ENCODE measurements at places on chromosomes 12 and 14.

GRCh38 chr12:98280152-98280551, 235.2 kb upstream of the TMPO start:
- no peak for DNase-seq

GRCh38 chr14:103699261-103699661, 16.0 kb downstream of the XRCC3 start:
- no peak for DNase-seq

DNA sequence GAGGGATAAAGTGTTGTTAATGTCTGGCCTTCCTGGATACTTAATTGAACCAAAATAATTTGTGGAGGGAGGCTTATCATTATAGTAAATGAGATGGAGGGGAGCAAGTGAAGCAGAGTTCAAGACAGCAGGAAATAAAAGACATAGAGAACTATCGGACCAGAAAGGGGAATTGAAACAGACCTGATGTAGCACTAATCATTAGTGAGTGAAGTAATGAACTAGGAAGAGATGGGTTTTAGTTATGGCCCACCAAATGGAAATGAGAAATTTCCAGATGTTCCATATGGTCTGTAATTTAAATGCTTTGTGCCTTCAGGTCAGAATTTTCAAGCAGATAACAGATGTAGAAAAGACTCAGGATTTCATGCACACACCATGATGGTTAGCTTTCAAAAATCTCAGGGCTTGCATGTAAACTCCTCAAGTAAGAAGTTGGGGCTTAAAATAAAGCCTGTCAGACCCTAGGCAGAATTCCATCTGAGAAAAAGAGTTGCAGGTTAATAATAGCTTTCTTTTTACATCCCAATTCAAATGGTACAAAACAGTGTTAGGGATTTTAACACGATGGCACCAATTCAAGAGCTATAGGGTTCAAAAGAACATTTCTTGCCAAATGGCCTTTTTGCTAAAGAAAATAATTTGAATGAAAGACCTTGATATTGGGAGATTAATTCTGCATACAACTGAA, 355.8 kb downstream of the FSCB start:
- DNase-seq: no peak

GRCh38 chr14:99389174-99389826, 91.4 kb downstream of the SETD3 start:
- DNase-seq: no peak

DNA sequence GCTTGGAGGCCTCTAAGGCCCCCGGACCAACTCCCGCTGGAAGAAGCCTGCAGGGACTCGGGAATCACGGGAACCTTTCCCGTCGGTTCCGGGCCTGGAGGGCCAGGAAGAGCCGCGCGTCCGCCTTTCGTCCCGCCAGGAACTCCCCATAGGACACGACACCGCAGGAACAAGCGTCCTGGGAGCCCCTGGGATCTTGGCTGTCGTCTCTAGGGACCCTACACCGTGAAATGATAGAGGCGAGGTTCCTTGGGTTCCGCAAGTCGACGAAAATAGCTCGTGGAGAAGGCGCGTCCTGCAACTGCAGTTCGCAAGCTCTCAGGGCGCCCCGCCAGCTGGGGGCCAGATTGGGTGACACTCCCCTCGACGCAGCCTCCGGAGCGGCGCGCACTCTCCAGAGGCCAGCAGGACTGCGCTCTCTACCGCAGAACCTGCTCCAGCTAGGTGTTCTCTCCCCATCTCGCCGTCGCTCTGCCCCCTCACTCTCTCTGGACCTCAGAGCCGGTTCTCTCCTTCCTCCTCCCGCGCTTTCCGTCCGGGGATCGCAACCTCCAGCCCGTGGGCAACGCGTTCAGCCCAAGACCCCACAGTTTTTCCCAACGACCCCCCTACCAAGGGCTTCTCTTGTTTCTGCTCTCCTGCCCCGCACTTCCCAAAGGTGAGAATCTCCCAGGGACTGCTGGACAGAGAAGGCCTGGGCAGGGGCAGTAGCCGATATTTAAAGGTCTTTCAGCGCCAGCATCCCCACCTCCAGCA, 776 bp downstream of the BMP4 start:
- DNase-seq: no peak

DNA sequence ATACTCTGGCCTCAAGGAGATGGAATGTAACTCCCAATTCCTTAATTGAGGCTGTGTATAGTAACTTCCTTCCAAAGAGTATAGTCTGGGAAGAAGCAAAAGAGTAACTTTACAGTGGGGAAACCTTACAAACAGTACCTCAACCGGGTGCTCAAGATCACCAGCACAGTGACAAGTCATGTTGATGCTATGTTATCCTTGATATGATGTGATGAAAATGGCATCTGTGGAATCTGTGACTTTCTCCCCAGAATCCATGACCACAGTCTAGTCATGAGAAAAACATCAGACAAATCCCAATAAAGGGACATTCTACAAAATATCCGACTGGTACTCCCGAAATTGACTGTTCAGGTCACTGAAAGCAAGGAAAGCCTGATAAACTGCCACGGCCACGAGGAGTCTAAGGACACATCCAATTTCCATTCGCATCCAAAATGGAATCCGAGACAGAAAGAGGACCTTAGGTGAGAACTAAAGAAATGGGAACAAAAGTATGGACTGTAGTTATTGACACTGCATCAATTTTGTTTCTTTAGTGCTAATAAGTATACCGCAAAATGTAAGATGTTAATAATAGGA, 97.3 kb upstream of the FRMD6 start:
- DNase-seq: no peak

DNA sequence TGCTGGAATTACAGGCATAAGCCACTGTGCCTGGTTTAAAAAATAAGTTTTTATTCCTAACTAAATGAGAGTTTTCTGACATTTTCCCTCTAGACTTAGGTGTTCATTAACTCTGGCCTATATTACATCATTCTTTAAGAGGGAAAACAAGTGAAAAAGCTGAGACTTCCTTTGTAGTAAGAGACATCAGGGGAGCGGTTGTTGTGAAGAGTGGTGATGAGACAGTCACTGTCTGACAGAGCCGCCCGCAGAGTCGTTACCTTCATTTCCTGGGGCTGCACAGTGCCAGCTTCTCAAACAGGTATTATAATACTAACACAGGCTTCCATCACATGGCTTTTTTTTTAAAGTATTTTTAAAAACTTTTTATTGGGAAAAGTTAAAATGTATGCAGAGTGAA, 19.7 kb upstream of the TDRD9 start:
- no peak for DNase-seq

- no peak for DNase-seq
Observed at GRCh38 chr12:10307630-10308029, at the start of gene KLRD1. KLRD1 (plus strand) TSS chr12:10307870; CDS start chr12:10308078, 208 bp downstream.

DNA sequence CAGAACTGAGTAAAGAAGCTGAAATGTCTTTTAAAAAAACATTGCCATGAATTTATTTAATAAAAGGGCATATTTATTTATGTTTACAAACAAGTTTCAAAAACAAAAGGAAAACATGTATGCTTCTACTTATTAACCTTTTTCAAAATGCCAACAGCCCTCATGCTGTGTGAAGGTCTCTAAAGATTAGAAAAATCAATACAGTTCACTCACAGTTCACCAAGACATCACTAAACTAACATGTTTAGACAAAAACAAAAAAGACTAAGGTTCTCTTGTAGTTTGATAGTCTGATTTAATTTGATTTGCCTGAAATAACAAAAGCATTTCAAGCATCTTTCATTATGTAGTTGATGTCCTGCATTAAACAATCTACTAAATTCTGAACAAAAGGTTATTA, 63.9 kb upstream of the POC1B start:
- DNase-seq: no peak
